ENCODE measurements at places on chromosomes 4 and X.

- no peak for DNase-seq
These were observed 89.8 kb upstream of the ARMCX2 start for GRCh38 chrX:101749436-101749835.

DNA sequence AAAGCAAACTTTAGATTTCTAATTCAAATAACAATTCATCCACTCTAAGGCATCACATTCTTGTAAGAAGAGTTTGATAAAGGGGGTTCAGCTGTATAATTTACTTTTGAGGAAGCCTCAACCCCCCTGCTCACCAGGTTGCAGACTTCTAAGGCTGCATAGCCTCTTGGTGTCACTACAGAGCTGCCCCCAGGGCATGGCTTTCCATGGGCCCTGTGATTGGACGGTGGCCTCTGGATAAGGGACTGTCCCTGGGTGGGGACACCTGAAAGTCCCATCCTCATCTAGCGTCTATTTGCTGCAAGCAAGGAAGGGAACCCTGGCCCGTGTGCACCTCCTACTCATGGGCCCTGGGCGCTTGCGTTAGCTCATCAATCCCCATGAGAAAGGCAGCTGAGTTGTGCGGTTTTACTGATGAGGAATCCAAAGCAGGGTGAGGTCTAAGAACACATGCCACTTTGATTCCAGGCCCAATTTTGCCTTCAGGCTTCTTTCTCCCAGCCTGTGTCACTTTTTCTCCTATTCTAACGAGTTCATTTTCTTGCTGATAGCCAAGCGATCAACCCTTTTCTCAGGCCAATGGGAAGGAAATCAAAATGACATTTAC lies 51.8 kb downstream of the SCML1 start:
- no peak for DNase-seq

DNA sequence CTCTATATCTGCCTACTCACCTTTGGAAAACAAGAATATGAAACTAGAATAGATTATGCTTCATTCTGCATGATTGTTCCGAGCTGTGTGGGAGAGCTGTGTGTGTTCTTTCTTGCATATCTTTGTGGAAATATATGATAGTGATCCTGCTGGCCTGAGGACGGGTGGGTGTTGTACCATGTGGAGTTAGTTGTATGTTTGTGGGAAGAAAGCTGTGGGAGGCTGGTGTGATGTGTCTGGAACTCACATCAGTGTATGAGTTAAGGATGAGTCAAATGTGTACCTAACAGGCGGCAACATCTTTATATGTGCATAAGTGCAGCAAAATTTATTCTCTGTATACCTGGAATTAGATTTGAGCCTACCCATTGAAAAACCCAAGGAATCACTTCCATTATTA lies 208.1 kb upstream of the ADGRL3 start:
- no peak for DNase-seq

GRCh38 chr4:6565691-6566390 lies 9.1 kb upstream of the MAN2B2 start:
- DNase-seq: no peak

DNA sequence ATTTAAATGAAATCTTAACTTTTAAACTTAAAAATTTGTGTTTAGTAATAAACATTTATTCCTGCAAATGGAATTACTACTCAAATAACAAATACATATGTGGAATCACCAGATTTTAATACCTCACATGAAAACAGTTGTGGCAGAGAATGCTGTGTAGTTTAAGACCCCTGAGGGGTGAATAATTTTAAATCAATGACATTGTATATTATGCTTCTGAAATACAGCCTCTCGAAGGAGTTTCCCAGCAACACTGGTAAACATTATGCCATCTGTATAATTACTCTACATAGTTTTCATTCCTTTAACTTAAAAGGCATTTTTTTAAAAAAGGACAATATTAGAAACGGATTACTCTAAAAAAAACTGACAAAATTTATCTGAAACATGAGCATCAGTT lies 2313.3 kb downstream of the ARAP2 start:
- DNase-seq: no peak

DNA sequence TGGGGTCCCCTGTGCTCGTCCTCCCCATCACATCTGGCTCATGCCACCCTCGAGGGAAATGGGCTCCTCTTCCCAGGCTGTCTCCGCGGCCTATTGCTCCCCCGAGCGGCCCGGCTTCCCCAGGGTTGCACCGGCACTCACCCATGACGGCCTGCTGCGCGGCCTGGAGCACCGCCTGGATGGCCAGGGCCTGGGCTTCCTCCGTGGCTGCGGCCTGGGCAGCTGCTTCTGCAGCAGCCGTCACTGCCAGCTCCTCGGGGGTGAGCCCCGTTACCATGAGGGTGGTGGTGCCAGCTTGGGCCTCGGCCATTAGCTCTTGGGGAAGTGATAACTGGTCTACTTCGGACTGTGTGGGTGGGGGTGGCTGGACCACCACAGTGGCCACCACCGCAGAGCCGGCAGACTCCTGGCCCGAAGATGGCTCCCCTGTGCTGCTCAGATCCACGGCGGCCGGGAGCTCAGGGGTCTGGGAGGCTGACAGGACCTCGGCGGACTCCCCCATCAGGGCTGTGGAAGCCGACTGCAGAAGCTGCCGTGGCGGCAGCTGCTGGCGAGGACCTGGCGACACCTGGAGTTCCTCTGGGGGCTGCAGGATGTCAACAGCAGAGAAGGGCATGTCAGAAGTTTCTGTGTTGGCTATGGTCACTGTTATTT lies 8.1 kb upstream of the RENBP start:
- no peak for DNase-seq

DNA sequence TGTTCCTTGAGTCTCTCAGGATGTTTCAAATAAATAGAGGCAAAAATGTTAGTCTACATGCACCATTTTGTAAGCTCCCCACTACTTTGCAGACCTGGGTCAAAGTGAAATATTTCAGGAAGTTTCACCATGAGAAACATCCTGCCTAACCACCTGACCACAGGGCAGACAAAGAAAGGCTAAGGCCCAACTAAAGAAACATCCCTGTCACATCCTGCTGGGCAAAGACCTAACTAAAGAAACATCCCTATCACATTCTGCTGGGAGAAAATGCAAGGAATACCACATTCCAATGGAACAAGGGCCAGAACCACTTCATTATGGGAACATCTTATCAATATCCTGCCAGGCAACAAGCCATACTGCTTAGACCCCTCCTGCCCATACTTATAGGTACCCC lies 1303.4 kb downstream of the TECRL start:
- DNase-seq: no peak

GRCh38 chr4:105150503-105150902 lies 3.8 kb downstream of the TET2 start:
- DNase-seq: no peak

GRCh38 chrX:124211312-124211942 lies 121.0 kb upstream of the TEX13D start:
- DNase-seq: peak; percentile 11

DNA sequence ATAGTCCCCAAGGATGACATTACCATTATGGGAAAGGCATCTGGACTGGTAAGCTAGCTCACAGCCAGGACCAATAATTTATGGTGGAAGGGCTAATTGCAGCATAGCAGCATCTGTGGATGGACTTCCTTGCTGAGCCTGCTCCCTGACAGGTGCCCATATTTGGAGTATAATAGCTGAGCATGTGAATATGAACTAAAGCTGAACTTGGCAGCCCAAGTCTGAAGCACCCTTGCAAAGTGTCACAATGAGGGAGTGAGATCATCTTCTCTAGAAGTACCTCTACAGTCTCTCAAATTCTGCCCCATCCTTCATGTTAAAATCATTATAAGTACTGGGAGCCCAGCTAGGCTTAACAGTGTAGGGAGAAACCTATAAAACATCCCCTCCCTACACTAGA lies 128.2 kb upstream of the INPP4B start:
- DNase-seq: no peak

DNA sequence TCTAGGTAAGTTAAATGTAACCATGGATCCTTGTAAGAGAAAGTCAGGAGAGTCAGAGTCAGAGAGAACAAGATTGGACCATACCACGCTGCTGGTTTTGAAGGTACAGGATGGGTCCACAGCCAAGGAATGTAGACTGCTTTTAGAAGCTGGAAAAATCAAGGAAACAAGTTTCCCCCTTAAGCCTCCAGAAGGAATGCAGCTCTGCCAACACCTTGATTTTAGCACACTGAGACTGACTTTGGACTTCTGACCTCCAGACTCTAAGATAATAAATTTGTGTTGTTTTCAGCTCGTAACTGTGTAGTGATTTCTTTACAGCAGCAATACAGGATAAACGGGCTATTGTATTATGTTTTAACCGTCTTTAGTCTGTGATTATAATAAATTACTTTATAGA lies 108.0 kb upstream of the USP38 start:
- no peak for DNase-seq

GRCh38 chr4:48699475-48699874 lies 80.6 kb downstream of the FRYL start:
- no peak for DNase-seq

DNA sequence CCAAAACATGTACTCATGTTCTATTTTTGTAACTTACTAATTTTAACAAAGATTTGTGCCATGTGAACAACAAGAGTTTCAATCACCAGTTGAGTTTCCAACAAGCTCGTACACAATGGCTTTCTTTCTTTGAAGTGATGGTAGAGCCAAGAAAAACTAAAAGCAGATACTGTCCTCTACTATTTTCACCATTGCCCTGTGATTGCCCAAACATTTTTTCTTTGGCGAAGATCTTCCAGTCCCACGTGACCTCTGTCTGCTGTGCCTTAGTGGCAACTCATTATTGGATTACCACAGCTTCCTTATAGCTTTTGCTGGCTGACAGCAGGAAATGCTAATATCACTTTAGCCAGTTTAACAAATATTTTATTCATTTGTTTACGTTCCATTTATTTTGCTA lies 1147.1 kb downstream of the STIM2 start:
- DNase-seq: no peak

- DNase-seq: no peak
These were observed at the start of gene NMU for GRCh38 chr4:55635741-55636655. Gene NMU (minus strand): TSS chr4:55636298. CDS start chr4:55636192, 106 bp downstream.

- DNase-seq: no peak
These were observed 194.8 kb upstream of the RASGEF1B start for GRCh38 chr4:81666491-81666890.

DNA sequence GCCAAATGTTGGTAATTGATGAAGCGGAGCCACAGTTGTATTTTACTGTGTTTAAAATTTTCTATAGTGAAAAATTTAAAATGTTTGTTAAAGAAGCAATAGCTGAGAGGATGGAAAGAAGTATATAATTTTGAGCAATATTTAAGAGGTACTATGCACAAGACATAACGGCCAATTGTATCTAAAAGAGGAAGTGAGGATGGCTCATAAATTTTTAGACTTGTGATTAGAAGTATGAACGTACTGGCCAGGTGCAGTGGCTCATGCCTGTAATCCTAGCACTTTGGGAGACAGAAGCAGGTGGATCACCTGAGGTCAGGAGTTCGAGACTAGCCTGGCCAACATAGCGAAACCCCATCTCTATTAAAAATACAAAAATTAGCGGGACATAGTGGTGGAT lies 12.7 kb upstream of the HHIP start:
- no peak for DNase-seq

- DNase-seq: no peak
These were observed 206.8 kb downstream of the TENM3 start for GRCh38 chr4:182449930-182450439.

- no peak for DNase-seq
These were observed 485.1 kb downstream of the TRIML1 start for GRCh38 chr4:188624370-188624769.

DNA sequence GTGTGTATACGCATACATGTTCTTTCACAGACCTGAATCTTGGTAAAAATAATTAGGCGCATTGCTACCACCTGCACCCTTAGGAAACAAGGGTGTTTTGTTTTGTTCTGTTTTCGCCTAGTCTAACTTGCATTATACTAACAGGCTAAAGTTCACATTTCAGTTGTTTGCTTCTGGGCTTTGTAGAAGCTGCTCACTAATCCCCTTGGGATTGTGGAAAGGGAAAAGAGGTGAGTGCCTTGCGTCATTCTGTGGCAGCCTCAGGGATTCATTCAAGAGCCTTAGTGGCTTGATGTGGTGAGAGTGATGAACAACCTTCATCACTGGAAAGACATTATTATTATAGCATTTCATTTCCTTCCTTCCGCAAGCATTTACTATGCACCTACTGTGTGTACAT lies 331.1 kb downstream of the ADGRL3 start:
- peak; percentile 12 for DNase-seq

GRCh38 chr4:101037249-101037648 lies 310.1 kb downstream of the PPP3CA start:
- DNase-seq: no peak

DNA sequence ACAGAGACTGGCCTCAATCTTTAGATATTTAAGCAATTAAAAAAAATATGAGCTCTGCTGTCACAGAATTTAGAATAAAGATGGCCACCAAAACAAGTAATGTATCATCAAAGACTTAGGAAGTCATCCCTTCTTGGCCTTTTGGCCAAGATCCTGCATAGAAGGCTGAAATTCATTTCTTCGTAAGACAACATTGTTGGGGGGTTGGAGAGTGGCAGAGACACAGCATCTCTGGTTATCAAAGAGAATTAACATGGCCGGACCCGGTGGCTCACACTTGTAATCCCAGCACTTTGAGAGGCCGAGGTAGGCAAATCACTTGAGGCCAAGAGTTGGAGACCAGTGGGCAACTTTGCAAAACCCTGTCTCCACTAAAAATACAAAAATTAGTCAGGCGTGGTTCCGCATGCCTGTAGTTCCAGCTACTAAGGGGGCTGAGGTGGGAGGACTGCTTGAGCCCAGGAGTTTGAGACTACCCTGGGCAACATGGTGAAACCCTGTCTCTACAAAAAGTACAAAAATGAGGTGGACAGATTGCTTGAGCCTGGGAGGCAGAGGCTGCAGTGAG lies 4.0 kb downstream of the PPM1K start:
- DNase-seq: no peak

- no peak for DNase-seq
These were observed 15.7 kb downstream of the SH2D1A start for GRCh38 chrX:124362072-124362471.

DNA sequence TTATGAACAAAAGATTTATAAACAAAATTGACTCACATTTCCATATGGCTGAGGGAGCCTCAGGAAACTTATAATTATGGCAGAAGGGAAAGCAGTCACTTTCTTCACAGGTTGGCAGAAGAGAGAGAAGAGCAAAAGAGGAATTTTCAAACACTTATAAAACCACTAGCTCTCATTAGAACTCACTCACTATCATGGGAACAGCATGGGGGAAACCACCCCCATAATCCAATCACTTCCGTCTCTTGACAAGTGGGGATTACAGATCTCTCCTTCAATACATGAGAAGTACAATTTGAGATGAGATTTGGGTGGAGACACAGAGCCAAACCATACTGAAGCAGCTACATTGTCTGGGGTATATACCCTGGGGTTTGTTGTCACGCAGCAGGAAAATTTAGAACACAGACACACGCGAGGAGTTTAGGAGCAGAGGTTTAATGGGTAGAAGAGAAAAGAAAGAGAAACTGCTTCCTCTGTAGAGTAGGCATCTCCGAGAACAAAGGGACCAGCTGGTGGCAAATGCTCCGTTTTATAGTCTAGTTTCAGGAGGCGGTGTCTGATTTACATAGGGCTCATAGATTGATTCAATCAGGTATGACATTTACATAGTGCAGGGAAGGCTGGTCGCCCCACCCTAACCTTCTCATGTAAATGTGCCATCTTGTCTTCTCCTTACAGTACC lies 2277.7 kb upstream of the AGA start:
- DNase-seq: no peak

- no peak for DNase-seq
These were observed 3.5 kb downstream of the SLIT2 start for GRCh38 chr4:20255251-20255586.

GRCh38 chr4:125772680-125773079 lies 457.9 kb downstream of the FAT4 start:
- no peak for DNase-seq

- DNase-seq: no peak
These were observed 25.1 kb upstream of the CLDN34 start for GRCh38 chrX:9942086-9942485.

- no peak for DNase-seq
These were observed 11.0 kb downstream of the ATP5ME start for GRCh38 chr4:663046-663437.

Data from HuH-7.5 (cell line).